Activated CD8-positive, alpha-beta memory T cell treated with anti-CD3 and anti-CD28 coated beads for 1 hour (primary cell): ENCODE measurements at places on chromosomes 4 and X.

GRCh38 chrX:30981968-30982367 is 89.9 kb downstream of the FTHL17 start:
- DNase-seq, result no peak

DNA sequence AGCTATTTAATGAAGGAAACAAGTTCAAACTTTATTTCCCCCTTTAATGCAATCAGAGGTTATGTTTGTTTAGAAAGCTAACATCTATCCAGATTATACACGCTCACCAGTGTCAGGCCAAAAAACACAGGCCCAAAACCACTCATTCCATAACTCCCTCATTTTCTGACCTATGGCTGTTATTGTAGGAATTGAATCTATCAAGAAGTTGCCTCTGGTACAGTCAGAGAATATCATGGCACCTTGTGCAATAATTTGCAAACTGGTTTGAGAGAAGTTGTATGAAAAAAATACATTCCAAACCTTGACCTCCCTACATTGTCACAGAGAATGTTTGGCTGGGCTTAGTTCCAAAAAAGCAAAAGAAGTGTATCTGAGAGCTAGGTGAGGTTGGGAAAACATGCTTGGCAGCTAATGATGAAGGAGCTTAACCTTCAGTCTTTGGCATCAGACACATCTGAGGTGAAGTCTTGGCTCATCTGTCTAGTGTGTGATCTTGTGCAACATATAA is 591.0 kb downstream of the ANKRD50 start:
- DNase-seq, result no peak

GRCh38 chr4:168854350-168854921 is 155.6 kb downstream of the CBR4 start:
- no peak for DNase-seq

DNA sequence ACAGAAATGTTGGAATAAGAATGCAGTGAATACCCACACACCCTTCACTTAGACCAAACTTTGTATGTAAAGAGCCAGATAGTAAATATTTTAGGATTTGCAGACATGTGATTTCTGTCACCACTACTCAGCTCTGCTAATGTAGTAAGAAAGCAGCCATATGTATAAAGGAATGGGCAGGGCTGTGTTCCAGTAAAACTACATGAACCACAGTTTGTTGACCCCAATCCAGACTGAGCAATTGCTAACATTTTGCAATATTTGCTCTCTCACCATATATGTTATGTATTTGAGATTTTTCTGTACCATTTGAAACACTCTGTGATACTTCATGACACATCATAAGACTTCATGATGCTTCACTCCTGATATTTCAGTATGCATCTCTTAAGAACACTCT is 32.0 kb upstream of the TBC1D1 start:
- DNase-seq, result no peak

DNA sequence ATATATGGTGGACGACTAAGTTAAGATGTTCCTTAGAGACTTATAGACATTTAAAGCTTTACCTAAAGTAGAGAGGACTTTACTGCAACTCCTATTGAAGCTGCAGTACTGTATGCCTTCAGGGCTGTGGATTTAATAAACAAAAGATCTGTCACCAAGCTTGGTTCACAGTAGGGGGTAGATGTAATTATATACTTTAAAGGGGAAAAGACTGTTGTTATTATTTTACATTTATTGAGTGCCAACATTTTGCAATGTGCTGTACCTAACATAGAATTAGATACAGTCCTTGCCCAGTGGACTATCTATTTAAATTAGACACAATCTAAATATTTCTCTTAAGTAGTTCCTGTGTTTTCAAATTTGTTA is 67.2 kb downstream of the SLIT2 start:
- no peak for DNase-seq

DNA sequence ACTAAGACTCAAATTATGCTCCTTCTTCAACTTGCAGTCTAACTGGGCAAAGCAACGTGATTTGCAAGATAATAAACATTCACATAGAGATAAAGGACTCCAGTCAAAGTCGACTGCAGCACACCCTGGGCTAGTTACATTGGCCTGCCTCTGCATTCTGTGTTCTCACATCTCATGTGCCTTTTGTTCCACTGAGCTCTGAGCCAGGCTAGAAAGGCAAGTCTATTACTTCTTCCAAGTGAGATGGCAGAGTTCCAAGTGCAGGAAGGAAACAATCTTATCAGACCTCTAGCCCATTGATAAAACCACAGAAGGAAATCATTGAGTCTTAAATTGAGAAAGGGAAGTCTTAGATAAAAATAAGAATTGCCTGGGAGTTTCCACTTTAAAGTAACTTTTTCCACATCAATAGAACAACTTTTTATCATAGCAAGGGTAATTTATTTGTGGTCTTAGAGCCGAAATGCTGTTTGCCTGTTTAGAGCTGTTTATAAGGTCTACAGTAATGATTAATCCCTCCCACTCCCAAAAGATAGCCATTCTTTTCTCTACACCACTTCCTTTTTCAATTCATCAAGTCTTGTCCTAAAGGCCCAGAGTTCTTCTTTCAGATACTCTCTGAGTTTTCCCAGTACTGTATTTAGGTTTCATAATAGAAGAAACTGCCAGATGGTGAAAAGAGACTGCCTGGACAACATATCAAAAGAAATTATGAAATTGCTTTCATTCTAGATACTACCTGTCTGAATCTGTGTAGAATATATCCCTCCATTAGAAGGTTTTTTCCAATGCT is 200.2 kb downstream of the GUCY2F start:
- DNase-seq, result no peak

- DNase-seq, result no peak
These were observed 34.3 kb upstream of the CPEB2 start for GRCh38 chr4:14967982-14968381.

- no peak for DNase-seq
These were observed 142.9 kb upstream of the MBNL3 start for GRCh38 chrX:132631579-132632232.

GRCh38 chr4:114423582-114423981 is 175.0 kb upstream of the UGT8 start:
- DNase-seq, result no peak

GRCh38 chr4:125728568-125728967 is 413.8 kb downstream of the FAT4 start:
- no peak for DNase-seq

GRCh38 chr4:106409901-106410889 is 41.6 kb upstream of the GIMD1 start:
- no peak for DNase-seq

- no peak for DNase-seq
These were observed 5.5 kb upstream of the USP53 start for GRCh38 chr4:119207051-119207450.

DNA sequence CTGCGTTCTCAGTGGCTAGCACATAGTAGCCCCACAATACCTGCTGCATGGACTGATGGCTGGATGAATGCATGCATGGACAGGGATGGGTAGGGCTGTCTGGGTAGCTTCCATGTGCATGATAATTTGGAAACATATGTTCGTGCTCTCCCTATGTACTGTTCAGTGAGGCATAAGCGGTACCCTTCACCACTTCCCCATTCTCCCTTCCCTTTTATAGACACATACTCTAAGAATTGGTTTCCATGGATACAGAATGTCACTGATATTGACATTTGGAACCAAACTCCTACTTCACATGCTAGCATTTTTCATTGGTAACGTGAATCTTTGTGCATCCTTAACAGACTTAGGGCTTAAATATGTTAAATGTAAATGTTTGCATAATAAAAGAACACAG is 20.4 kb downstream of the USP46 start:
- no peak for DNase-seq

GRCh38 chr4:38581426-38582106 is 82.4 kb upstream of the KLF3 start:
- no peak for DNase-seq

DNA sequence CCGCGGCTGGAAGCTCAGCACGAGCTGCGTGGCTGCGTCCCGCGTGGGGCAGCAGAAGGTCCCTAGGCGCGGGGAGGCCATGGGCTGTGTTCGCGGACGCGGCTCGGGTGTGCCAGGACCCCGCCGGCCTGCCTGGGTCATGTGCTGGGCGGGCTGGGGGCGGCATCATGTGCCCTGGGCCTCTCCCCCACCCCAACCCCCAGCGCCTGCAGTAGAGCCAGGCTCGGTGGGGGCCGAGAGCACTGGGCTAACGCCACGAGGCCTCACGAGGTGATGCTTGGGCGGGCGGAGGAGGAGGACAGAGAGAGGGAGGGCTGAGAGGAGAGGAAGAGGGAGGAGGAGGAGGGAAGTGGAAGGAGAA is at the start of gene GPR143:
GPR143 (minus strand) TSS at position 111 of the 361 bp plus-strand sequence; CDS start at position 81, 30 bp downstream.
- no peak for DNase-seq

DNA sequence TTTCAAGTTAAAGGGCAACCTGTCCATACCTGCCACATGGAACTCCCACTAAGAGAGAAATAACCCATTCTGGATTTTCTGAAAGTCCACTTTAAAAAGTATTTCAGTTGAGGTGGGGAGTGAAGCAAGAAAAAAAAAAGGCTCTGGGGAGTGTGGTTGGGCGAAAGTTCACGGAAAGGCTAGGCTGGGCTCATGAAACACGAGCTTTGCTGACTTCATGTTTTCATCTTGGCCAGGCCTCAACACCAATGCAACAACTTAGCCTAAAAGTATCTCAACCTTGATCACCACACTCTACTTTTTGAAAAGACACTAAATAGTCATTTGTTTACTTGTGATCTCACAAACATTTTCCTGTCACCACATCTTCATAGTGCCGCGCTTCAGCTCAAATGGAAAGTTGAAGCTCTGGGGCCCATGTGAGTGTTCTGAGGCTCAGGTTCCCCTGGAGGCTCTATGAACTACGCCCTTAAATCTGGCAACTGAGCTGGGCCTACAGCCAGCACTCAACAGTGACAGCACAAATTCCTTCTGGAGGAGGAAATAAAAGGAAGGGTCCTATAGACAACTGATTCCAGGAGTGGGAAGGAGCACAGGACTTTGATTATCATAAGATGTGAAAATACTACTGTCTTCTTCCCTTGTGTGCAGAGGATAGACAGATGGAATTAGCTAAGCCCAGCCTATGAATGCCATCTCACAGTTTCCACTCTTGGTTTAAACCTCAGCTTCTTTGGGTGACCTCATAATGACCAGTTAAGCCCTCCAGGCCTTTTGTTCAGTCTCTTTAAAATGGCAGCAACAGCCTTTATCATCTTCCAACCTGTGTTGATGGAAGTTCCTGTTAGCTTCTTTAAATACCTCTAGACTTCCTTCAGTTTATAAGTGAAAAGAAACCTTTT is 5.1 kb downstream of the CD40LG start:
- DNase-seq, result no peak

- DNase-seq, result no peak
These were observed 442 bp downstream of the NDUFB11 start for GRCh38 chrX:47143894-47144625.

DNA sequence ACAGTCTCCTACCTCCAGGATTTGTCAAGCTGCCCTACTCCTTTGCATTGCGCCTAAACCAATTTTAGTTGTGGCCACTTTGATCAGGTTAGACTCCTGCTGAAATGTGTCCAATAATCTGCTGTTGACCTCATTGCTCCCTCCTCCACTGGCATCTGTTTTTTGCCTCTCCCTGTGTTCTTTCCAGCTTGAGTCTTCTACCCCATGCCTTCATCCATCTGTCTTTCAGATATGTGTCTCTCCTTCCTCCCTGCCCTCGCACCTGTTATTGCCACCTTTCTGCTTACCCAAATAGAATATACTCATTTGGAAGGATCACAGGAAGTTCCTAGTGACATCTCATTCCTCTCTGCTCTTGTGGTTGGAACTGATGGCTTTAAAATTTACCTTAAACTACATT is 366.6 kb upstream of the CLNK start:
- no peak for DNase-seq

GRCh38 chrX:6021316-6022091 is 207.2 kb downstream of the NLGN4X start:
- no peak for DNase-seq

GRCh38 chr4:47040828-47041227 is 9.5 kb downstream of the GABRB1 start:
- DNase-seq, result no peak

DNA sequence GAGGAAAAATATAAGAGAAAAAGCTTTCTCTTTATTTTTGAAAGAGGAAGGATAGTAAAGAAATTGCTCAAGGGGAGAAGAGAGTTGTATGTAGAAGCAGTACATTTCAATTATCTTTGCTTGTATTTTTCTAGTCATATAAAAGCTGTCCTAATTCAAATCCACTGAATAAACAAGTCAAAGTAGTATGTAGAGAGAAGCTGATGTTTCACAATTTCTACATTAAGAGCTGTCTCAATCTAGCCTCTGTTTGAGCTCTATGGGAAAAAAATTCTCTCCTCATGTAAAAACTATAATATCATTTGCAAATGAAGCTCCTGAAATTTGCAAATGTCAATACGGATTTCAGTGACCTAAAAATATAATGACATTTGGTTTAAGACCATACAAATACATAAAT is 52.6 kb downstream of the CHM start:
- DNase-seq, result no peak

DNA sequence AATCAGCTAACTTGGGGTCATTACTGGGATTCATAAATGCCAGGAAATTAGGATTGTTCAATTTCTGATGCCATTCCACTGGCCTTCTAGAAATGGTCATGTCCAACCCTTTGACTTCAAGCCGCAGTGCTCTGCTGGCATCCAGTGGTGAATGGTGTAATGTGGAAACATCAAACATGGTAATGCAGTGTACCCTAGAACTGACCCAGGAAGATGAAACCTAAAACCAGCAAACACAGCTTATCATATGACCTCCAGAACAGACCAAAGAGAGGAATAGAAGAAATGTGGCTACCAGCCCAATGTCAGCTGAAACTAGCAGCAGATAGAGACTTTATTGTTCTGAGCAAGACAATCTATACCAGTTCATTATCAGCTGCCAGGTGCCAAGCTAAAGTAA is 13.8 kb downstream of the CXCL13 start:
- no peak for DNase-seq

DNA sequence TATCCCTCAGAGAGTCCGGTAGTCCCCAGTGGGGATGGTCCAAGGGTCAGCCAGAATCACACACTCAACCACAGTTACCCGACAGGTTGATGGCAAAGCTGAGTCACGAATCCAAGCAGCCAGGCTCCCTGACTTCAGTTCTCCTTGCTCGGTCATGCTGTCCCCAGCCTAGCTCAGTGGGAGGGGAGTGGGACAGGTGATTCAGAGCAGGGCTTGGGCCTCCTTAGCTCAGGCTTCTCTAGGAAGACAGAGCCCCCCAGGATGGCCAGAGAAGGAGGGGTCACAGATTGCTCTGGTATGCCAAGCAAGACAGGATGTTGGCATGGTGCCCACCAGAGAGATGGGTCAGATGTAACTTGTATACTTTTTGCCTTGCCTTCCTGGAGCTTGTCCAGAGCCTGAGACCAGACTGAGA is 66.5 kb downstream of the EFNB1 start:
- no peak for DNase-seq

- DNase-seq, result no peak
These were observed at the start of gene PAGE1 for GRCh38 chrX:49695276-49696180. PAGE1 (minus strand) TSS chrX:49695984; CDS start chrX:49694770, 1,214 bp downstream.

GRCh38 chr4:161256716-161257115 is 907.1 kb downstream of the FSTL5 start:
- DNase-seq, result no peak

DNA sequence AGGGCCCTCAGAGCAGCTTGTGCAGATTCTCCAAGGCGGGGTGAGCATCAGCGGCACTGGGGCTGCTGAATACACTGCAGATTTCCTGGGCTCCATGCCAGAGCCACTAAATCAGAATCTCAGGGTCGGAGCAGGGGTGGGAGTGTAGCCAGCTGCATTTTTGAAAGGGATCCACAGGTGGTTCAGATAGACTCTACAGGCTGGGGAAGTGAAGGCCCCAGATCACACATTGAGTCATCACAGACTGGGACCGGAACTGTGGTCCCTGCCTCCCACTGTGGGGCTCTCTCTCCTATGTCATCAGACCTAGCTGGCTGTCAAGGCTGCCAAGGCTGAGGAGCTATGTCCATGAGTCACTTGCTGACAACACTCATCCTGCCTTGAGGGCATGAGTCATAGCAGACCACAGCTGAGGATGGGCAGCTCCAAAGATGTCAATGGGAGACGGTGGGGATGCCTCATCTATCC is 162.3 kb upstream of the MAMLD1 start:
- DNase-seq, result peak; percentile 3
